ENCODE measurements at places on chromosomes 16 and 17. TPM values are rescaled to one million over a fixed set of nuclear protein-coding genes. Genes with fewer than 3 reads are reported as not detected.

- no peaks in the 10 kb centered on the region for H3K27me3 ChIP-seq
- H3K4me1 ChIP-seq = peaks cover 67% of the 10 kb centered on the region
- no peak overlapping the region for H3K27ac ChIP-seq
Observed at GRCh38 chr16:53065461-53066061, 10.8 kb downstream of the CHD9 start.

GRCh38 chr17:19341641-19342610 lies 20.6 kb downstream of the B9D1 start:
- no peak overlapping the region for H3K27ac ChIP-seq
- H3K4me3 ChIP-seq = no peak overlapping the region
- H3K4me1 ChIP-seq = no peaks in the 10 kb centered on the region
- H3K27me3 ChIP-seq = peaks cover 8% of the 10 kb centered on the region
- H3K36me3 ChIP-seq = no peaks in the 10 kb centered on the region

Gene ACAP1
- 709 TPM for total RNA-seq

Gene CACNG3
- total RNA-seq = not detected

Gene GRAP
- total RNA-seq = 16.1 TPM

Measured in activated CD4-positive, alpha-beta memory T cell treated with anti-CD3 and anti-CD28 coated beads, Interleukin-2, amount 10 ng/mL, durations not matched to agents 7 days and 5 days (primary cell).